T-cell (primary cell): ENCODE measurements at places on chromosomes 5 and 9.

GRCh38 chr9:96522366-96522765 is 72.4 kb downstream of the HABP4 start:
- no peaks in the 10 kb centered on the region for H3K36me3 ChIP-seq
- no peak overlapping the region for H3K4me3 ChIP-seq
- peaks cover 7% of the 10 kb centered on the region for H3K4me1 ChIP-seq
- no peak for DNase-seq

GRCh38 chr5:134840811-134841210 is 5.0 kb upstream of the C5orf24 start:
- H3K4me3 ChIP-seq, result no peak overlapping the region
- no peaks in the 10 kb centered on the region for H3K27me3 ChIP-seq
- peaks cover 4% of the 10 kb centered on the region for H3K4me1 ChIP-seq
- peaks cover 5% of the 10 kb centered on the region for H3K36me3 ChIP-seq
- DNase-seq, result no peak

DNA sequence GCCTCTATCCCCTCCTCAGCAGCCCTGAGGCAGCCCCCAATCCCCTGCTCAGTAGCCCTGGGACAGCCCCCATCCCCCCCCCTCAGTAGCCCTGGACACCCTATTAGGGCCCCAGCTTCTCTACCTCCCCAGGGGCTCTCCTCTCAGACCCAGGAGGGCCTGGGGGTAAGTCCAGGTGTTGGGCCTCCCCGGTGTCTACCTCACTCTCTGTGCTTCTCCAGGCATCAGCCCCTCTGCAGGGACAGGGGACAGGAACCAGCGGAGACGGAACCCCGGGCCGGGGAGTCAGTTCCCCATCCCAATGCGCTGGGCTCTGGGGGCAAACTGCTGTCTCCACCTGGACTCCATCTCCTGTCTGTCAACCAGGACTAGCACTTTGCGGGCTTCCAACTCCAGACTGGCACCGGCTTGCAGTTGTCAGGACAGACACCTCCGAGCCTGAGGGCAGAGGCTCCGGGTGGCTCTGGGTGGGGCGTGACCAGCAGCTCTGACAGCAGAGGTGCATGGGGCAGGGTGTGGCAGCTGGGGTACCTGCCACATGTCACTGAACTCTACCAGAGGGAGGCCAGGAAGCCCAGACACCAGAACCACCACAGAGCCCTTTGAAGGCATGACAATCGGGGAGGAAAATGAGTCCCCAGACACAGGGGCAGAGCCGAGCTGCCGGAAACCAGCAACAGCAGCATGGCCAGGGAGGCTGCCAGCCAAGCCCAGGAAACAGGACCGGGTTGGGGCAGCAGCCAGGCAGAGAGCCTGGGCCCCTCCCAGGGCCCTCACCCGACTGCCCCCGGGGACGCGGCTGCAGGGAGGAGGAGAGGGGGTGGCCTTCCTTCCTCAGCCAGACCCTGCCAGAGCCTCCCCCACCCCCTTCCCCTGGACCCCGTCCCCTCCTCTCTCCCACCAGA is 17.7 kb upstream of the UBAC1 start:
- H3K27me3 ChIP-seq, result peaks cover 20% of the 10 kb centered on the region
- peak; percentile 63 for DNase-seq
- peak overlapping the region; percentile 12 for H3K27ac ChIP-seq

- DNase-seq, result no peak
- no peak overlapping the region for H3K27ac ChIP-seq
- no peaks in the 10 kb centered on the region for H3K4me1 ChIP-seq
- H3K27me3 ChIP-seq, result peaks cover 41% of the 10 kb centered on the region
- no peaks in the 10 kb centered on the region for H3K36me3 ChIP-seq
- no peak overlapping the region for H3K4me3 ChIP-seq
Measured at GRCh38 chr9:130957451-130958203, 18.6 kb upstream of the FIBCD1 start.

GRCh38 chr5:35884191-35884769 is 27.6 kb downstream of the IL7R start:
- no peaks in the 10 kb centered on the region for H3K27me3 ChIP-seq
- DNase-seq, result no peak
- H3K4me1 ChIP-seq, result peaks cover 20% of the 10 kb centered on the region
- no peaks in the 10 kb centered on the region for H3K36me3 ChIP-seq
- no peak overlapping the region for H3K4me3 ChIP-seq

DNA sequence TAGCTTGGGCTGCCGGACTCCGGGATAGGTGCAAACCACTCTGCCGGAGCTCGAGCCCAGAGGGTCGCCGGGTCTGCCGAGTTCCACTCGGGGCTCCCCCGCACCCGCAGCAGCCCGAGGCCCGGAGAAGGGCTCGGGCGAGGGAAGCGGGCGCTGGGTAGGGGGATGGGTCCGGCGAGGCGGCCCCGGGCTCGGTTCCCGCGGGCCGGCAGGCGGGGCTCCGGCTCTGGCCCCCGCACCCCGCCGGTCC is 507 bp downstream of the RICTOR start:
- H3K36me3 ChIP-seq, result peaks cover 5% of the 10 kb centered on the region
- DNase-seq, result no peak
- H3K27me3 ChIP-seq, result no peaks in the 10 kb centered on the region
- peak overlapping the region; percentile 88 for H3K4me3 ChIP-seq
- H3K27ac ChIP-seq, result peak overlapping the region; percentile 83

- no peak overlapping the region for H3K27ac ChIP-seq
- DNase-seq, result no peak
- H3K4me3 ChIP-seq, result no peak overlapping the region
Measured at GRCh38 chr9:72600671-72601070, 79.3 kb downstream of the TMC1 start.

- H3K36me3 ChIP-seq, result no peaks in the 10 kb centered on the region
- H3K4me3 ChIP-seq, result no peak overlapping the region
- no peak overlapping the region for H3K27ac ChIP-seq
- no peaks in the 10 kb centered on the region for H3K4me1 ChIP-seq
- DNase-seq, result no peak
- H3K27me3 ChIP-seq, result no peaks in the 10 kb centered on the region
Measured at GRCh38 chr5:23996525-23996924, 489.1 kb downstream of the PRDM9 start.
